Suprapubic skin (tissue), 4 donors: ENCODE measurements at places on chromosomes 6 and 20. TPM values are rescaled to one million over a fixed set of nuclear protein-coding genes. Genes with fewer than 3 reads are reported as not detected.

Gene RBM12
- 29.2 TPM for total RNA-seq

Gene RBM24
- total RNA-seq: 0.21 TPM

DNA sequence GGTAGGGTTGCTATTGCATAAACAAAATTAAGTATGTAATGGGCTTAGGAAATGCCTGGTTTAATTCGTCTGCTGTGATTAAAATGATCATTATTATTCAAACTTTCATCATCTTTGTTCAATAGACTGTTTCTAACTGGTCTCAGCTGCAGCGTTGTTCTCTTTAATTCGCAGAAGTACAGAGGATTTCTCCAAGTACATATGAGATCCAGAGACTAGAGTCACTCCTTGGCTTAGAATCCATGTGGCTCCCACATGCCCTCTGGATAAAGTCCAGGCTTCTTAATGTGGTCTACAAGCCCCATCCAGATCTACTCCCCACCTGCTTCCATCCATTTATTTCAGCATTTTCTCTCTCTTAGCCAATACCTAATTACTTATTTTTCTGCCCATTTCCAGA lies 1.1 kb upstream of the ZBTB24 start:
- no peak for DNase-seq

DNA sequence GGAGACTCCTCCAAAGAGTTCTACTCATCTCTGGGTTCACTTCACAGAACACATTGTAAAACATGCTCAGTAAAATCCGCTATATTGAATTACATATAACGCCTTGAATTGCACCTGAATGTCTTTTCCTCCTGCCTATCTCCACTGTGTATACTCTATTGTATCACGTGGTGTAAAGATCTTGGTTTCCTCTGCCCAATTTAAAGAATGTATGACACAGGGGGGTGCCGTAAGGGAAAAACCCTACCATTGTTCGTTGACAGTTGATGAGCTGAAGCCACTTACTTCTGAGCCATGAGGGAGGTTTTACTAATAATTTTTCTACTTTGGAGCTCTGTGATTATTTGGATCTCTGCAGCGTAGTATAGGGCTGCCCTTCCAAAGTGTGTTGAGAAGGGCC lies 6.0 kb downstream of the ASF1A start:
- no peak for DNase-seq

GRCh38 chr6:133062696-133063306 lies 178.4 kb upstream of the EYA4 start:
- no peak for DNase-seq

DNA sequence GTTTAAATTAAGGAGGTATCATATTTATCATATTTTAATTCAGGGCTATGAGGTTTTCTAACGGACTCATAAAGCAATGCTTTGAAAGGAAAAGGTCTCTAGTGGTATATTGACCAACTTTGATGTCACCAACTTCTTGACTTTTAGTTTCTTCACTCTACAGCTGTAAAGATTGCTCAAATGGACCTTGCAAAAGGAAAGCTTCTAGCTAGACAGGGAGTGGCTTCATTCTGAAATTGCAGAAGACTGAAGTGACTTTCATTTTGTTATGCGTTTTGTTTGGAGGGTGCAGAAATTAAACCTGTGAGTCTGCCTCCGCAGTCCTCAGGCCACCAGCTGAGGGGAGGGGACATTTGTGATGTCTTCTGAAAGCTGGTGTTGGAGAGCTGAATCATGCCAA lies 95.7 kb downstream of the SLC24A3 start:
- no peak for DNase-seq

GRCh38 chr20:25549843-25550477 lies 35.4 kb downstream of the NINL start:
- DNase-seq: no peak

DNA sequence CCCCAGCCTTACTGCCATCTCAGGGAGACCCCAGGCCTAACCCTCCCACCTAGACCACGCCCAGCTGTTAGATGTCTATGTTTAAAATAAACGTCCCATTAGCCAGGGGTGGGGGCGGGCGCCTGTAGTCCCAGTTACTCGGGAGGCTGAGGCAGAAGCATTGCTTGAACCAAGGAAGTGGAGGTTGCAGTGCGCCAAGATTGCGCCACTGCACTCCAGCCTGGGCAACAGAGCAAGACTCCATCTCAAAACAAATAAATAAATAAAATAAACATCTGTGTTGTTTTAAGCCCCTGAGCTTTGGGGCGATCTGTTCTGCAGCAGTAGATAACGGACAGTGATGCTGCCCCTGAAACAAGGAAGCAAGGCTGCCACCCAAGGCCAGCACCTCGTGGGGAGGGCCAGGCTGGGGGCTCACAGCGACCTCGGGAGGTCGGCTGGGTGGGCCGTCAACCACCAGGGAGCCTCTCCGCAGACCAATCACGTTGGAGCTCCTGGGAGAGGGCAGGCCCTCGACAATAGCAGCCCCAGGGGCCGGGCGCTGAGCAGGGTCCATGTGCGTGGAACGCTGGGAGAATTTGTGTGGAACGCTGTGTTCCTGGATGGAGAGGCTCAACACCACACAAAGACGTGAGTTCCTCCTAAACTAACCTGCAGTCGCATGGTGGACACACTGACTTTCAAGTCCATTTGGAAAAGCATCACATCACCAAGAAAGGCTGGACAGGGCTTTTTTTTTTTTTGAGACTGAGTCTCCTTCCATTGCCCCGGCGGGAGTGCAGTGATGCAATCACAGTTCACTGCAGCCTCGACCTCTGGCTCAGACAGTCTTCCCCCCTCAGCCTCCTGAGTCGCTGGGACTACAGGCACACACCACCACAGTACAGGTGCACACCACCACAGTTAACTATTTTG lies 1.0 kb upstream of the HELZ2 start:
- no peak for DNase-seq

DNA sequence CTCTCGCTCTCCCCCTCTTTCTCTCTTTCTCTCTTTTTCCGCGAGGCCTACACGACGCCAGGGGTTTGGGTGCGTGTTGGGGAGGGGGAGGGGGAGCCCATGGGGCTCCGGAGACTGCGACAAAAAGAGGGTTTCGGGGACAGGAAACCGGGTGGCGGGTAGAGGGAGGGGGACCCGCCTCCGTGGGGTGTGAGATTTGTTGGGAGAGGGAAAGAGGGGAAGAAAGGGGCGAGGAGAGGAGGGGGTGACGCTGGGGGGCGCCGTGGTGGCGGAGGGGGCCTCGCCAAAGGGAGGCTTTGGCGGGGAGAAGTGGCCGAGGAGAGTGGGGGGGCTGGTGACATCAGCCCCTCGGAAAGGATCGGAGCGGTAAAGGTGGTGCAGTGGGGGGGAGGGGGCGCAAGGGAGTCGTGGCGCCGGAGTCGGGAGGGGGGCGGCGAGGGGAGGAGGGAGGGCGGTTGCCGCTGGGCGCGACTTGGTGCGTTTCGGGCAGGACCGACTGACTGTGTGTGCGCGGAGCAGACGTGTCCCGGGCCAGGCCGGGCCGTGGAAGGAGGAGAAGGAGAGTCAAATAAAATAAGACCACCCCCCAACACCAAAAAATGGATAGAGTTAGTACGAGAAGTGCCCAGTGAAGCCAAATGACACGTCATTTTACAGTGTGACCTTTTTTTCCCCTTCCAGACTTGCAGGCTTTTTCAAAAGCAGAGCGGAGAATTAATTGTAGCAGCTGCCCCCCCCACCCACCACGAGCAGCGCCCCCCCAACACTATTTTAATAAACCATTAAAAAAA lies 39.8 kb downstream of the GNAS start:
- peak; percentile 87 for DNase-seq

GRCh38 chr6:7819431-7820015 lies 91.1 kb downstream of the TXNDC5 start:
- no peak for DNase-seq

- no peak for DNase-seq
Observed at GRCh38 chr6:148200781-148201180, 141.9 kb upstream of the SASH1 start.

- no peak for DNase-seq
Observed at GRCh38 chr6:56499095-56499494, 143.6 kb downstream of the DST start.

DNA sequence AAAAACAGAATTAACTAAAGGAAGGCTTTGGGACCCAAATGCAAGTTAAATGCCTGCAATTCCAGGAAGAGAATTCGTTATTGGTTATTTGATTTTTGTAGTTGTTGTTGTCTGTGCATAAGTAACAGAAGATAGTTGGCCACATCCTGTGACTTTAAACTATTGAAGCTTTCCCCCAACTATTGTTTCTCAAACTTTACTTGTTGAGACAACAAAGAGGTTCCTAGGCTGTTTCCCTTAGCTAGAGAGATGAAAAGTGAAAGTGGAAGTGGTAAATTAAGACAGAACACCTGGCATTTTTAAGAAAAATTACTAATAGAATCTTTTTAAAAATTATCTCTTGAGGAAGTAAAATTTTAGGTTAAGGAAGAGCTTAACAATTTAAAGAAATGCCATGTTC lies 525.2 kb downstream of the PKHD1 start:
- DNase-seq: no peak

DNA sequence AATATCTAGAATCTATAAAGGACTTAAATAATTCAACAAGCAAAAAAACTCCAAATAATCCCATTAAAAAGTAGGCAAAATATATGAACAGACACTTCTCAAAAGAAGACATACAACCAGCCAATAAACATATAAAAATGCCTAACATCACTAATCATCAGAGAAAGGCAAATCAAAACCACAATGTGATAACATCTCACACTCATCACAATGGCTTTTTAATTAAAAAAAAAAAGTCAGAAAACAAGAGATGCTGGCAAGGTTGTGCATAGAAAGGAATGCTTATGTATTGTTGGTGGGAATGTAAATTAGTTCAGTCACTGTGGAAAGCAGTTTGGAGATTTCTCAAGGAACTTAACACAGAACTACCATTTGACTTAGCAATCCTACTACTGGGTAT lies 979.6 kb upstream of the MAP3K7 start:
- DNase-seq: no peak

GRCh38 chr20:48404598-48404997 lies 423.2 kb downstream of the PREX1 start:
- DNase-seq: no peak

GRCh38 chr6:137025786-137026730 lies 18.7 kb downstream of the IL20RA start:
- no peak for DNase-seq

DNA sequence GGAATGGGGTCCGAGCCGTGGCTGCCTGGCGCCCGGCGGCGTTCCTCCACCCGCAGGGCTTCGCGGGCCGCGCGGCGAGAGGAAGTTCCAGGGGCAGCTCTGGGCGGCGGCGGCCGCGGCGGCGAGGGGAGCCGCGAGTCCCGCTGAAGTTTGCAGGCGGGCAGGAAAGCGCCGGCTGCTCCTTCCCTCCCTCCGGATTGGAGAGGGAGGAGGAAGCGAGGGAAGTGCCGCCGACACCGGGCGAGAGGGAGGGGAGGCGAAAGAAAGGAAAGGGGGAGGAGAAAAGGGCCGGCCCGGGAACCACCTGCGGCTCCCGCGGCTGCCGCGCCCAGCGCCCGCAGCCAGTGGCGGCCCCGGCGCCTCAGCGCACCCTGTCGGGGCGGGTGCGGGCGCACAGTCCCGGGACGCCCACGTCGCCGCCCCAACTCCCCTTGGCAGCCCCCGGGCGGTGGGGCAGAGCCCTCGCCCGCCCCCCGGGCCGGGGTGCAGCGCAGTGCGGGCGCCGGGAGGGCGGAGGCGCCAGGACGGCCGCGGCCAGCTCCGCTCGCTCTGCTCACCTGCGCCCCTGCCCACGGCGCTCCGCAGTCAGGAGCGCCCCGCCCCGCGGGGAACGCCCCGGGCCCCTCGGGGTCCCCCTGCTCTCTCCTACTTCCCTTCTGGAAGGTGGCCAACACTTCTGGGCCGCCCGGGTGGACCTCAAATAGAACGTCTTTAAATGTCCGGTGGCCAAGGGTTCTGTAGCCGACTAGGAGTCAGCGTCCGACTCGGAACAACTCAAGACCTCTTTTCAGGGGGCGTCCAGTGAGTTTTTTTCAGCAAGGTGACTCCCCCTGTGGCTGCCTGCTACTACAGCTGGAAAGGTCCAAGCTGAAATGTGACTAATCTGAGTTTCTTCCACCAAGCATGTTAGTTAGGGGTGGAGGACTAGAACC lies 80.3 kb upstream of the CCDC28A start:
- peak; percentile 82 for DNase-seq

DNA sequence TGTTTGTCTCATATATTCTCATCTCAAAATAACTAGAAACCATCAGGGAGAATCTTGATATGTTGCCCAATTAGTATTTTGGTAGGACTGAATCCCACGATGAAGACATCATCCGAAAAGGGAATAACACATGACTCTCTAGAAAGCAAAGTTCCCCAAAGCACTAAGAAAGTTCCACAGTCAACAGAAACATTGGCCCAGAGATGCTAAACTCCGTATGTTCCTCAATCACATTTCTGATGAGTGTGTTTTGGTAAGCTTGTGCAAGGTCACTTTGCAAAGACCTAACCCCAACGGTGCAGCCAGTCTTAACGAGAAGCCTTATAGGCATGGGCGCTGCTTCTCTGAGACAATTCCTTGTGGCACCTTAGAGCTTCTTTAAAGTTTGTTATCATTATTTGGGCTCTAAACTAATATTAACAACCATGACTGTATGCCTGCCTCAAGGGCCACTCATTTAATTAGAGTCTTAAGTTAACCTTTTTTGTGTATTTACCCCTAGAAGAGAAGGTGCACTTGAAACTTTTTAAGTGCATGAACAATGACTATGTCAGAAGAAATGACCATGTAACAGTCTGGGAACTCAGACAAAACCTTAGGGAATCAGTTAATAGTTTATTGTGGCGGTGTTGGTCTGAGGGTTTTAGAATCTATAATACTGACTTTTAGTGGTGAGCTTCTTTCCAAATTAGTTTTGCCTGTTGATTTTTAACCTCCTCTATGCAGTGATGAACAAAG lies 202.0 kb upstream of the RAB32 start:
- DNase-seq: no peak
